ENCODE measurements at places on chromosomes 7 and 10.

GRCh38 chr7:82007315-82007714 lies 237.5 kb upstream of the HGF start:
- no peak for DNase-seq

DNA sequence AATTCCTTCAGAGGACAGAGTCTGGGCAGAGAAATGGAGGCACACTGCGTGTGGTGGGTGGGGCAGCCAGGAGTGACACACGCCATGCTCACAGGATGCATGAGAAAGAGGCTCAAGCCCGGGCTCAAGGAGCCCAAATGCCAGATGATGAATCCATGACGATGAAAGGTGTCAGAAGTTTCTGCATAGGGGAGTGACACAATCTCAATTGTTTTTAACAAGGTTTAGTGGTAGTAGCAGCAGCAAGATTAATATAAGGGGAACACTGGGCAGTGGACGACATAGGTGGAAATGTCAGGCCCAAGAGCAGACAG lies 126.1 kb downstream of the TNS3 start:
- DNase-seq: no peak

GRCh38 chr10:12414278-12414989 lies 65.1 kb downstream of the CAMK1D start:
- peak; percentile 15 for DNase-seq

- no peak for DNase-seq
These were observed 13.4 kb upstream of the DNAAF5 start for GRCh38 chr7:713139-713457.

DNA sequence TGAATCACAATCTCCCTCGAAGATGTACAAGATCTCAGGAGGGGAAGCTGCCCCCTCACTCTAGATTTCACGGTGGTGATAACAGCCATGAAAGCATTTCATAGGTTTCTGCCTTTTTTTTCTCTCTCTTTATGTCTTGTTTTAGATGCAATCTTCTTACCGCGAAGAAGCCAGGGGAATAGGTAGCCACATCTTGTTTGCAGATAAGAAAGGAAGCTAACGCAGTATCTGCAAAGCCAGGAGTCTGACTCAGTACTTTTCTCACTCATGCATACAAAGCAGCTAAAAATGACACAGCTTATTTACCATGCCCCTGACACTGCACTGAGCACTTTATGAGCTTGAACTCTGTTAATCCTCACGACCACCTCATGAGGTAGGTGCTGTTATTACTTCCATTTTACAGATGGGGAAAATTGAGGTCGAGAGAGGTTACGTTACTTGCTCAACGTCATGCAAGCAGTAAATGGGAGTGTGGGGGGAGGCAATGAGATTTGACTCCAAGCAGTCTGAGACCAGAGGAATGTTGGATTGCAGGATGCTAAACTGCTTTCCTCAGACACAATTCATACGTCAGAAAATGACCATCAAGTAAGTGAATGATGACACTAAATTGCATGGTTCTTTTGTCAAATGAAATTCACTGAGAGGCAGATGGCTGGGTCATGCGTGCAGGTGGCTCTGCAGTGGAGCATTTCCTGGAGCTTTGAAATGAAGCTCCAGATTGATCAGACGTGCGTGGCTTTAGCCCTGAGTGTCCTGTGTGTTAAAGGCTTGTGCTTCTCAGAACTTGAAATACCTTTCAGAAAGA lies 3.3 kb downstream of the MAP3K8 start:
- DNase-seq: no peak

DNA sequence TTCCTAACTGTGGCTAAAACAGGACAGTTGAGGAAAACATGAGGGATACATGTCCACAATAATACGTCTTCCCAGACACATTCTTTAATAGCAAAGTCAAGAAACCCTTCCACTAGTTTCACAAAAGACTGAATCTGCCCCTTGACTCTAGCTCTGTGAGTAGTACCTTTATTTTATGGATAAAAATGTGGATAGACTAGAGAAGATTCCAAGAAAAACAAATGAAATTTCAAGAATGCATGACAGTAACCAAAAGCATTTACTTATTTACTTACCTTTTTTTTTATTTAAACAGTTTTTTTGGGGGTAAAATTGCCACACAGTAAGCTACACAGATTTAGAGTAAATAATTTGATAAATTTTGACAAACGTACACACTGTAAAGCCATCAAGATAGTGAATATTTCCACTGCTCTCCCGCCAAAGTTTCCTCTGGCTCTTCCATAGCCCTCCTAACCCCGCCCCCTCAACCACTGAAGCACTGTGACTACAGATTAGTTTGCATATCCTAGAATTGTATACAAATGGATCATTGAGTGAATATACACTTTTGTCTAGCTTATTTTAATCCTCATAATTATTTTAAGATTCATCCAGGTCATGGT lies 420.4 kb upstream of the ZMIZ1 start:
- DNase-seq: no peak

- DNase-seq: no peak
These were observed 244.4 kb downstream of the SKIDA1 start for GRCh38 chr10:21280971-21281572.

GRCh38 chr7:127819975-127820731 lies 168.2 kb downstream of the SND1 start:
- no peak for DNase-seq

DNA sequence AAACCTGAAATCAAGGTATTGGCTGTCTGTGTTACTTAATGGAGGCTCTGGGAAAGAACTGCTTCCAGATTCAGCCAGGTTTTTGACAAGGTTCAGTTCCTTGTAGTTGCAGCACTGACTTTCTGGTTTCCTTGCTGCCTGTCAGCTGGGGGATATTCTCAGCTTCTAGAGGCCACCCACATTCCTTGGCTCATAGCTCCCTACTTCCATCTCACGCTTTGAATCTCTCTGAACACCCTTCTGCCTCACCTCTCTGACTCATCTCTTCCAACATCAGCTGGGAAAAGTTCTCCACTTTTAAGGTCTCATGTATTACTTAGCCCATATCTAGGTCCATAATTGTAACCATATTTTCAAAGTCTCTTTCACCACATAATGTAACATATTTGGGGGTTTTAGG lies 22.9 kb upstream of the GPR22 start:
- DNase-seq: no peak

GRCh38 chr10:103350175-103350516 lies 794 bp downstream of the PCGF6 start:
- DNase-seq: no peak

GRCh38 chr7:147145194-147145593 lies 1028.6 kb downstream of the CNTNAP2 start:
- DNase-seq: no peak

GRCh38 chr7:135167365-135167917 lies 3.1 kb downstream of the CYREN start:
- DNase-seq: no peak

- no peak for DNase-seq
These were observed 8.2 kb upstream of the PAXIP1 start for GRCh38 chr7:155011086-155011485.

DNA sequence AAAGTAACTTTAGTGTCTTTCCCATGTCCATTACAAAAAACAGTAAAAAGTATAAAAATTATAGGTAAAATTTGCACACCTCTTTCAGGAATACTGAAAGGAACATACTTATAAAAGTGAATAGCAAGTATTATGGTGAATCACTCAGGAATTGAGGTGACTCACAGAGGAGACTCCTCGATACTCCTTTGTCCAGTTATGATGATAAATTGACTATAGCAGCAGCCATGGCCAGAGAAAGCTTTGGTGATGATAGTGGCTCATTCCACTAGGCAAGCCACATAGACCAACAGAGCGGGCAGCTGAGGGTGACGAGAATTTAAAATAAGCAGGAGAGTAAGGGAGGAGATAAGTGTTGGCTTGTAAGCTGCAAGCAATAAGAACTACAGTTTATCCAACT lies 1231.1 kb upstream of the CELF2 start:
- no peak for DNase-seq

DNA sequence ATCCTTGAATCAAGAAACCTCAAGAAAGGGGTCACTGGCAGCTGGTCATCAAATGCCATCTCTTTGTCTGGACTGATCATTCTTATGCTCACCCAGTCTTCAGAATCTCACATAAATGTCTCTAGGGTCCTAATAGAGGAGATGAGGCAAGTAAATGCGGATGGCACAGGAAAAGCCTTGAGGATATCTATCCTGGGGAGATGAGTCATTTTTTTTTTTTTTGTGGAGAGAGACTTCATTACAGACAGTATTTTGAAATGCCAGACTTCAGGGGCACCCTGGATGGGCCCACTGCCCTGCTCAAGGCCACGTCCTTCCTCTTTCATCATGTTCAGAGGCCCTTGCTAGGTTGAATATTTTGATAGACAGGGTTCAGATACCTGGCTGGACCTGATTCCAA lies 19.5 kb upstream of the PLPP4 start:
- DNase-seq: no peak

DNA sequence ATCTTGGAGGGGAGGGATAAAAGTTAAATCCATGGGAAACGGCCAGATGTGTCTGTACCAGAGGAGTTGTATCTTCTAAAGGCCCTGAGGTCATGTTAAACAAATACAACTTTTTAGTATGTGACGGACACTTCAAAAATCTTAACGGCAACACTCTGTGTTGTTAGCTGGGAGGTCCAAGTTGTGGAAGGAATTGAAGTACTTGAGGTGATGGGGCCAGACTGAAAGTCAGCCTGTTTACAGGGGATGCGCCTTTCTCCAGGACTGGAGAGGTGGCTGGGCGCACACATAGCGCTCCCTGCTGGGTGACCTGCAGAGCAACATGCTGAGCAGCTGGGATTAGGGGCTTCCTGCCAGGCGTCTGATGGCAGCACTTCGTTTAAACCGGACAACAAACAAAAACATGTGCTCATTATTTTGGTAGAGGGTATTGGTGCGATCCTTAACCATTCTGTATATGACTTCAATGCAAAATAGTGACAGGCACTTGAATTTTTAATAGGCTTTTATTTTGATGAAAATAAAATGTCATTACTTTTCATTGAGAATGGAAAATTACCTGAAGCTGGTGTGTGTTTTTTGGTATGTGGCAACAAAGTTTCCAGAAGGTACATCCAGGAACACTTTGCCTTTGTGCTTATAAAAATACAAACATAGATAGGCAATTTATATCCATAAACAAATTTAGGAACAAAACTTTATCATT lies 198.2 kb downstream of the MLLT10 start:
- no peak for DNase-seq

- DNase-seq: no peak
These were observed 508 bp upstream of the KIF20B start for GRCh38 chr10:89700923-89701241.

GRCh38 chr7:120920591-120921274 lies 29.8 kb upstream of the ING3 start:
- peak; percentile 51 for DNase-seq

DNA sequence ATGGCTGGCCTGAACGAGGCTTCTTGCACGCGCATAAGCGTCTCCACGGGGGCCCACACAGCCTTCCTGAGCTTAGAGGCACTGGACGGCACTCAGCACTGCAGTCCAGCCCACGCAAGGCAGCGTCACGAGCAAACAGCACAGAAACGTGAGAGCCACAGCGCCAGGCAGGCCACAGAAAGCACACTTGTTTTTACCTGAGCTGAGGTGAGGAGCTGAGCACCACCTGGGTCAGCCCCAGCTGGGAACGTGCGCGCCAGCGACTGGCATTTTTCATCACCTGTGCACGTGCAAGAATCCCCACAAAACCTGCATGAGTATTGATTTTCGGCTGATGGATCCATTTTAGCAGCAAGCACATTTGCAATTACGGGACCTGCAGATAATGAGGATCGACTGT lies 26.7 kb downstream of the IQCE start:
- DNase-seq: no peak

GRCh38 chr10:78203915-78204818 lies 170.5 kb downstream of the RPS24 start:
- no peak for DNase-seq

DNA sequence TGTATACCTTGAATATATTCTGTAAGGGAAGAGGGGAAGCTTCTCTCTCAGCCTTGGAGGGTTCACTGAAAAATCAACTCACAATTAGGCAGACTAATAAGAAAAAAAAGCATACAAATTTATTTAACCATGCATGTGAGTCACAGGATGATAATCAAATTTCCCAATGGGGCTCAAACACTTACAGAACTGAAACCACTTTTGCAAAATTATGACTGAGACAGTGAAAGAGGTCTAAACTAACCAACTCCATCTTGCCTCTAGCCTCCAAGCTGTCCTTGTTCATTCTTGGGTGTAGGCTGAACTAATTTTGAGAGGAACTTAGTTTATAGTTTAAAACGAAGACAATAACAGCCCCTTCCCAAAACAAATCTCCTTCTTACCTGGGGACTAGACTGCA lies 618.3 kb upstream of the AUTS2 start:
- DNase-seq: no peak

DNA sequence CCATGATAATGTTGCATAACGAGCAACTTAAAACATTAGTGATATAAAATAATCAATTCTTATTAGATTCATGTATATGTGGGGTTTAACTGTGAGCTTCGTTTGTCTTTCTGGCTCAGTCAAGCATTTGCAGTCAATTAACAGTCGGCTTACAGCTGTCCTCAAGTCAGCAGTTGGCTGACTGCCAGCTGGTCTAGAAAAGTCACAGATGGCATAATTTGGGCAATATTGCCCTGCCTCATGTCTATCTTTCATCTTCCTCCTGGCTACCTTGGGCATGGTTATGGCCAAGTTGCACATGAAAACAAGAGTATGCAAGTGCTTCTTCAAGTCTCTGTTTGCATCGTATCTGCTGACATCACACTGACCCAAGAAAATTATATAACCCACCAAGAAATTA lies 186.1 kb upstream of the ZWINT start:
- DNase-seq: peak; percentile 35

DNA sequence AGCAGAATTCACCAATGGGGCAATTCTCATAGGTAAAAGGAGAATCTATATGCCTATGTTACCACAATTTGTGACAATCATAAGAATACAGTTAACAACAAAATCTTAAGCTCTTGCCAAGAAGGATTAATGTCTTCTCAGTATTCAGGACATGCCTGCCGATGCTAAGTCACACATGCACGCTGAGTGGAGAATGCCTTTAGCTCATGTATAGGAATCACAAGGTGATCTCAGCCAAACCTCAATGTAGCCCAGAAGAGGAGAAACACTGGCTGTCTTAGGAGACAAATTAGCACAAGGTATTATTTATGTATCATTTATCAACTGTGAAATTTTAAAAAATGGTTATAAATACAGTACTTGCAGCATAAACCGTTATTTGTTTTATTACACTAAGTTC lies 2.7 kb downstream of the HTR7 start:
- no peak for DNase-seq

DNA sequence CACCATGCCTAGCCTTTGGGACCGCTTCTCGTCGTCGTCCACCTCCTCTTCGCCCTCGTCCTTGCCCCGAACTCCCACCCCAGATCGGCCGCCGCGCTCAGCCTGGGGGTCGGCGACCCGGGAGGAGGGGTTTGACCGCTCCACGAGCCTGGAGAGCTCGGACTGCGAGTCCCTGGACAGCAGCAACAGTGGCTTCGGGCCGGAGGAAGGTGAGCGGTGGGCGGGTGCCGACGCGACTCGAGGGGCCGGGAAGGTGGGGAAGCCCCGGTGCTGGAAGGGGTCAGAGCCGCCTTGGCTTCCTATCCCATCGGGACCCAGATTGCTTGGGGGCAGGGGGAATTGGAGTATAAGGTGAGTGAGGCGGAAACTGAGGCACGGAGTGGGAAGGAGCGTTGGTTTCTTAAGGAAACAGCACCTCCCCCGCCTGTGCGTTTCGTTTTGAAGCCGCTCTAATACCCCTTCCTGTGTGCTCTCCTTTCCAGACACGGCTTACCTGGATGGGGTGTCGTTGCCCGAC lies 547 bp downstream of the DDIT4 start:
- no peak for DNase-seq
